Activated effector memory CD4-positive, alpha-beta T cell treated with anti-CD3 and anti-CD28 coated beads, Interleukin-2, amount 50 U/mL, for 16 hours (primary cell): ENCODE measurements at places on chromosomes 3 and 15.

GRCh38 chr3:152176998-152177397, 91.7 kb upstream of the MBNL1 start:
- no peak for DNase-seq

GRCh38 chr3:194424953-194425352, 25.9 kb upstream of the GP5 start:
- DNase-seq: no peak

- no peak for DNase-seq
Measured at GRCh38 chr3:9020426-9020825, 57.2 kb upstream of the RAD18 start.

GRCh38 chr3:157844800-157845565, 261.2 kb downstream of the SHOX2 start:
- DNase-seq: no peak

DNA sequence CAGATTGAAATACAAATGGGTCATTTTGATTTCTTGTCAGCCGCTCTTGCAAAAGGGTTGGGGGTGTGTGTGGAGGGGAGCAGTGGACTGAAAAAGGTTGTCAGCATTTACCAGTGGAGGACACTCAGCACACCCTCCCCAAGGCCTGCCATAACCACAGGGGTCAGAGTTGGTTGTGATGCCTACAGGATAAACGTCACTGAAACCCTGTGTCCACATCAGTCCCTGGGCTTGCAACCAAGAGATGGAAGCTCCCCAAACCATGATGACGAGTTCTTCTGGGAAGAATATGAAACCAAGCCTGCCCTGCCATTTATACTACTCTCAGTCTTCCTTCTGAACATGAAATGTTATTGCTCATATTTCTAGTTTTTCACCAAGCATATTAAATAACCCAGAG, 54.0 kb upstream of the UMPS start:
- no peak for DNase-seq

- no peak for DNase-seq
Measured at GRCh38 chr3:18290157-18290556, 135.0 kb downstream of the SATB1 start.

DNA sequence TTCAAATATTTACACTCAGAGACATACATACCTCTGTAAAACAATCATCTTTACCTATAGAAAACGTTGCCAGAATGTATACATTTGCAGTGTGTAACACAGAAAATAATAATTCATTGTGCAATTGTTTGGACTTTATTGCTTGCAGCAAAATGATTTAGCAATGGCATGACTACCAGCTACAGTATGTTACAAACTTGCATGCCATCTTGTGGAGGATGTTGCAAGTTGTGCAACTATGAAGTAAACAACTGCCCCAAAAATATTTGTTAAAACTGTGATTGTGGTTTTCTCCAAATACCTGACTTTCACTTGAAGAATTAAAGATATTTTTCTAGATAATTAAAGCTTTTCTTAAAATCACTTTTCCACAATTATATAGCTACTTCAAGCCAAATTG, 27.1 kb upstream of the C3orf49 start:
- no peak for DNase-seq

GRCh38 chr3:14425581-14426304, 23.3 kb downstream of the SLC6A6 start:
- DNase-seq: peak; percentile 80

- no peak for DNase-seq
Measured at GRCh38 chr3:147729641-147730040, 320.5 kb downstream of the ZIC1 start.

- peak; percentile 93 for DNase-seq
Measured at GRCh38 chr15:41621200-41622193, 38.7 kb upstream of the MGA start.

DNA sequence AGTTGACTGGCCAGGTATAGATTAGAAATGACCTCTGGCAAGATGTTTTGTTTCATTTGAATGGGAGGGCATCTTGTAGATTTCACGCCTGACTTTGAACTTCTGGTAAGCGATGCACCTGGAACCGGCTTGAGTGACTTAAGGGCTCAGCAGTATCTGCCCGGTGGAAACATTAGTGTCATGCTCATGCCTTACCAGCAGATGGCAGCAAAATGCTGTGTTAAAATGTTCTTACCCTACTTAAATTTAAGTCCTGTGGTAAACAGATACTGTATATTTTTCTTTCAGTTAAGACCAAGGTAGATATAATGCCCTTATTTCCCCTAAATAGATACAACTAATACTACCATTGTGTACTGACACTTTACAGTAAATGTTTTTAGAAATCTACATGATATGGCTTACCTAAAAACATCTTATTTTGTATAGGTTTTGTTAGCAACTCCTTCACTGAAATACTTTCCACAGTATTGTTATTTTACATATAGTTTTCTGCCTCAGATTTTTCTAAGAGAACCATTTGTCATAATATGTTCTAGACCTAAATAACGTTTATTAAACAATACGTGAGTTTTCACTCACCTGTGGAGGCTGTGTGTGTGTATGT, 25.5 kb downstream of the ASB7 start:
- DNase-seq: peak; percentile 83

DNA sequence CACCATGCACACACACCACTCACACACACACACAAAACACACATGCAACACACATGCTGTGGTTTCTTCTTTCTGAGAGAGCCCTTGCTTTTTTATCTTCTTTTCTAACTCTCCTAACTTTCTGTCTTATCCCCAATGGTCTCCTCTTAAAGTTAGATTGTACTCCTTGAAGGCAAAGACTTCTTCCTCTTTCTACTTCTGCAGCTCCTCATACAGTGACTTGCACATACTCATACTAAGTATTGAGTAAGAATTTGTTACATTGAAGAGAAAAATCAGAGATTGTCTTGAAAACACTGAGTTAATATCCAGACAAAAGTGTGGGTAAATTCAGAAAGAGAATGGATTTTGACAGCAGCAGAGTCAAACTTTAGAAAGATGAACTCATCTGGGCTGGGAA, 64.4 kb downstream of the GTPBP8 start:
- DNase-seq: no peak

GRCh38 chr15:67480741-67481140, 40.2 kb upstream of the C15orf61 start:
- no peak for DNase-seq

DNA sequence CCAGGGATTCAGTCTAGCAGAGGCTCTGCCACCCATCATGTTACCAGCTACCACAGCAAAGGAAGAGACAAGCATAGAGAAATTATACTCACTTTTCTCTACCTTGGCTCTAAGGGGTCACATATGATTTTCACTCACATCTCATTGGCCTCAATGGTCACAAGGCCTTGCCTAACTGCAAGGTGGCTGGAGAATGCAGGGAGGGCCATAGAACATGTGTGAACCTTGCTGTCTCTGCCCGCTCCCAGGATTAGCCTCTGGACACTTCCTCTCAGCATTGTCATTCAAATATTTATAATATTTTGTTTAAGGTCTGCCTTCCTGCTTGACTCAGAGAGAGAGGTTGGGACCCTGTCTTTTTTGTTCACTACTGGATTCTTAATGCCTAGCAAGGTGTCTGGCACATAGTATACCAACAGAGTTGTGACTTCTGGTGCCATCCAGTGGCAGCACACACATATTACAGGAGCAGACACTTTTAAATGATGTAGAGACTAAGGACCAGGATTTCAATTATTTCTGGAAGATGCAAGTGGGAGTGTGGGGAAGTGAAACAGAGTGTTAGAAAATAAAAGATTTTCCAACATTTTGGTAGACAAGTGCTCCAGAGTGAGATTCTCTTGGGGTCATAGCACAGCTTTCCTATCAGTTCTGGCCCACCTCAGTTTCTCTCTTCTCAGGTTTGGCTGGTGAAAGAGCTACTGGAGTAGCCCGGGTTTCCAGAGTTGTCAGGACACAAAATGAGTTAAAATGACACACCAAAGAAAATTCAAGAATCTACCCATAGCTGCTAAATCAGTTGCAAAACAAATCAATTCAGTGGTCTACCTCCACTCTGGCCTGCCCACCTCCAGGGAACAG, 119.0 kb upstream of the RASGRP1 start:
- peak; percentile 88 for DNase-seq

DNA sequence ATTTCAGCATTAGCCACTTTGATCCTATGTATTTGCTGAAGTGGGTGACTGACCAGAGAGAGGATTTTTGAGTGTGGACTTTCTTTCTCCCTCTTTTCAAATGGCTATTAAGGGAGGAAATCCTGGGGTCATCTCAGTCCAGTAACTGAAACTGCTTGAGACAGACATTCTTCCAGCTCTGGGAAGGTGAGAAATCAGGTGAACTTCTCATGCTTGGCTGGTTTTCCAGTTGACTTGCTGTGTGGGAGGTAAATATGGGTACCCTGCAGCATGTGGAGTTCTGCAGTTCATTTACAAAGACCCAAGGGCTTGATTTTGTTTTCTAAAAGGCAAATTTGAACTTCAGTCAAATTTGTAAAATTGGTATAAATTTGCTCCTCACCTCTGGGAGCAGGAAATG, 461.1 kb upstream of the TBL1XR1 start:
- no peak for DNase-seq

- DNase-seq: no peak
Measured at GRCh38 chr3:178308771-178309170, 227.5 kb upstream of the KCNMB2 start.

DNA sequence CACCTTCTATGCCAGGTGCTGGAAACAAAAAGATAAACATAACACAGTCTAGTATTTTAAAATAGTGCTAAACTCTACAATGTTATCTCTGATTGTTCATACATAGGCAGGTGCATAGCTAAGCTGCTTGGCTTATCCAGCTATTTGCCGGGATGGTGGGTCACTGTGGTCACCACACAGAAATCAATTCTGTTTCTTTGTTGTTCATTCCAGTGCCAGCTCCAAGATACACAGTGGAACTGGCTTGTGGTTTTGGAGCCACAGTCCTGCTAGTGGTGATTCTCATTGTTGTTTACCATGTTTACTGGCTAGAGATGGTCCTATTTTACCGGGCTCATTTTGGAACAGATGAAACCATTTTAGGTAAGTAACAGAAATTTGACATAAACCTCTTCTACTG, 130.2 kb downstream of the IL1RAP start:
- no peak for DNase-seq

DNA sequence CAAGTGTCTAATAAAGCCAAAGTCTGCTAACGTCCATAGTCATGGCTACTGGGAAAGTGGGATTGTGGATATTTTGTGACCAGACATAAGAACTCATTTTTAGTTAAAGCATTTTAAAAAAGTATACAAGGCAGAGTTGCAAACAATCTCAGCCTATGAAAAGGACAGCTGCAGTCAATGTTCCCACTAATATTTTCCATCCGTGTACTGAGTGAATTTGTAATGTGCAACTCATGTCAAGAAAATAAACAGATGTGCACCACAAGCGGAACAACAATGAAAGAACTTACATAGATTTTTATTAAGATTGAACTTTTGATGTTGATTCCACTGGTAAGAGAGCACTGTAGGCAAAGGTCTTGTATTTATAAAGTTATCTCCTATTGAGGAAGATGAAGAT, 231.3 kb upstream of the SEMA6D start:
- no peak for DNase-seq

DNA sequence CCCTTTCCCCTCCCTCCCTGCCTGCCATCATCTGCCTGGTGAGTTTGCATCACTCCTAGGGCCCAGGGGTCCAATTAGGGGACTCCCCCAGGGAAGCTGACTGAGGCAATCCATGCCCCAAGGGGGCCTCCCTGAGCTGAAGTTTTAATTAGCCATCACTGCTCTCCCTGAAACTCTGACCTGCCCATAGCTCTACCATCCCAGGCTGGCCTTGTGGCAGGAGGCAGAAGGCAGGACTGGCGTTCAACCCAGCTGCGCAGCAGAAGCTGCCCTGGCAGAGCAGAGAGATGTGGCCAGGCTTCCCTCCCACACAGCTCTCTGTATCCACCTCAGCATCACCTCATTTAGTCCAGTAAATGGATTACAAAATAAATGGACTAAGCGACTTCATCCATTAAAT, 7.7 kb upstream of the C15orf39 start:
- DNase-seq: no peak

DNA sequence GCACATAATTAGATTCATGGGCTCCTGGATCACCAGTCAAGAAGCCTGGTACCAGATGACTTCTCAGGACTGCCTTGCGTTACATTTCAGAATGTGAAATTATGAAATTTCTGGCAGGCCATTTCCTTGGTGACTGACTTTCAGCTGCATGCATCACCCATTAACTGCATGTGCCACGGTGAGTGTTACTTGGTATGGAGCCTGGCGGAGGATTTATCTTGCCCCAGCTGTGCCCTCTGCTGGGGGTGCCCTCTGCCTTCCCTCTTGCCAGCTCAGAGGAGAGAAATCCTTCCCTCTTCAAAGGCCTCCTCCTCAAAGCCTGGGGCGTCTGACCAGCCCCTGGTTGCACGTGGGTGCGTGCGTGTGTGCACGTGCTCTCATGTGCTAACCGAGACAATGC, 57.7 kb upstream of the CTSH start:
- DNase-seq: no peak

DNA sequence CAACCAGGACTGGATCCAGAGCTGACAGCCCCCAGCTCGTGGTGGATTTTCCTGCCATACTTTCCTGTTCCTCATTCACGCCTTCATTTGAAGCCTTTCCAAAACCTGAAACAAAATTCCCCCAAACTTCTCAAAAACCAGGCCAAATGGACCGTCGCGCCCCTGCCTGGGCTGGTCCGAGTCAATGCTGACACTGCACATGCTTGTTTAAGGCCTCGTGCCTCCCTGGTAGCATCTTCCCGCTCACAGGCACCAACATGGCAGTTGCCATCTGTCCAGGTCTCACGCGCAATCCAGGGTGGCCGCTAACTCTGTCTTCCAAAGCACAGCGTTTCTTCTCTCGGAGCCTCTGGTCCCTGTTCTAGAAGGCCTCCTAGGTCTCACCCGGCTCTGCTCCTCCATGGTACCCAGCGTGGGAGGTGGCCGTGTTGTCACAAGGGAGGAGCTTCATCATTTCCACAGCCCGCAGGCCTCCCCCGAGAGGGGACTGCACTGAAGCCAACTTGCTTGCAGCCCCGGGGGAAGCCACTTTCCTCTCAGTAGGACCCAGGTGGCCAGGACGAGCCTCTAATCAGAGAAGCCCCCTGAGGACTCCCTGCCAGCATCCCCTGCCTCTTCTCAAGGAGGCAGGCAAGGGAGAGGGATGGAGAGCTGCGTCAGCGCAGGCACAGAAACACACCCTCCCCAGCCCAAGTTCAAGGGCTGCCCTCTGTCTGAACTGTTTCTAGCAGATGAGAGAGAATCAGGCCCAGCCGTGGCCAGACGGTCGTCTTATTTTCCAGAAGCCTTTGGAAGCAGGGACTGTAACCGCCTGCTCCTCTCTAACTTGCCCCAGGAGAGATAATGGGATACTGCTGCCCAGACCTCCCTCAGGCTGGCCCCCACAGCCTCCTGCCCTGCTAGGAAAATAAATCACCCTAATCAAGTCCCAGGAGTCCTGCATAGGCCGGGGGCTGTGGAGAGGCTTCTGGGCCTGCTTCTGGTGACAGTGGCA, 152.8 kb upstream of the TLE3 start:
- no peak for DNase-seq

GRCh38 chr3:169700195-169700594, 36.7 kb upstream of the MECOM start:
- DNase-seq: no peak

GRCh38 chr3:136547293-136547692, 204.9 kb downstream of the STAG1 start:
- DNase-seq: no peak
